K562 (cell line): ENCODE measurements at places on chromosomes 2 and 18.
A peak's percentile ranks its signal among the peaks of the same experiment; 100 is the strongest.

DNA sequence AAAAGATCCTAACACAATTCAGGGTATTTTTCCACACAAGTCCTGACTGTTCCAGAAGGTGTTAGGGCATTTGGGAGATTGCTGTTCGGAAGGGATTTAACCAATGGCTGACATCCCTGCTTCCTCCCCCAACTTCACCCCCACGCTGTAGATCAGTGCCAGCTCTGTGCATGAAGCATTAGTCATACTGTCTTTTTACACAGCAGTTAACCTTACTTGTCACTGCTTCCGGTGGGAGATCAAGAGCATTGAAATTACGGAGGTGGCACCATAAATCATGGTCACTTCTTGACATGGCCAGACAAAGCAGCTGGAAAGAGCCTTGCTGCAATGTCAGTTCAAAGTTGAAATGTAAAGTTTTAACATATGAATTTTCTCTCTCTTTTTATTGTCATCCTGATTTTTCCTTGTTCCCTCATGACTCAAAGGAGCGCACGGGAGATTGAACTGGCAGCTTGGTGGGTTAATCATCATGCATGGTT, 70.2 kb downstream of the HRH4 start:
- DNase-seq: no peak

DNA sequence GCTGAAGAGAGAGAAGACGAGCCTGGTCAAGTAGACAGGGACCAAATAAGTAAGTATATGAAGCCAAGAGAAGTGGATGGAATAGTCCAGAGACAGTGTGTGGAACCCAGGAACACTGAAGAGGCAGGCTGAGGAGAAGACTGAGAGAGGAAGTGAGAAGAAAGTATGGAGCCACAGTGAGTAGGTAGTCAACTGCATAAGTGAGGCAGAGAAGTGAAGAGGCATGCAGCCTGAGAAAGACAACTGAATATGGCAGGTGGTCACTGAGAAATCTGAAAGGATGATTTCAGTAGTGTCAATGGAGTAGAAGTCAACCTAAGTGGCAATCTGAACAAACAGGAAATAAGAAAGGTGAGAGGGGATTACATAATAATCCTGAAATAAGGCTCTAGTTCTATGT, 55.4 kb downstream of the CWC22 start:
- no peak for DNase-seq

GRCh38 chr2:219408631-219409030, 9.5 kb upstream of the DES start:
- DNase-seq: no peak

- DNase-seq: peak; percentile 92
These were observed 1.2 kb downstream of the YPEL5 start for GRCh38 chr2:30147715-30148610.

GRCh38 chr2:126494593-126494992, 161.4 kb upstream of the GYPC start:
- no peak for DNase-seq

DNA sequence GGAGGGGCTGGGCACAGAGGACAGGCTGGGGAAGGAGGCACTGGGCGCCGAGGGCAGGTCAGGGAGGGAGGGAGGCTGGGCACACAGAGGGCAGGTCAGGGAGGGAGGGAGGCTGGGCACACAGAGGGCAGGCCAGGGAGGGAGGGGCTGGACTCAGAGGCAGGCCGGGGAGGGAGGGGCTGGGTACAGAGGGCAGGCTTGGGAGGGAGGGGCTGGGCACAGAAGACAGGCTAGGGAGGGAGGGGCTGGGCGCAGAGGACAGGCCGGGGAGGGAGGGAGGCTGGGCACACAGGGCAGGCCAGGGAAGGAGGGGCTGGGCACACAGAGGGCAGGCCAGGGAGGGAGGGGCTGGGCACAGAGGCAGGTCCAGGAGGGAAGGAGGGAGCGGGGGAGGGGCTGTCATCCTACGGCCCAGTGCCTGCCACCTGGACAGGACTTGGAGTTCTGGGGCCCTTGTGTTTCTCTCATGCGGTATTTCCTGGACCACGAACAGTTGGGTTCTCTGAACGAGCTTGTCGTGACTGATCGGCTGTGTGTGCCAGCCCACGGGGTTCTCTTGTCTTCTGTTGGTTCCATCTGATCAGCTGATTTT, 46.7 kb upstream of the KCNG2 start:
- no peak for DNase-seq
